Vagina (tissue), 2 donors: ENCODE measurements at places on chromosomes 3 and 15. TPM values are rescaled to one million over a fixed set of nuclear protein-coding genes. Genes with fewer than 3 reads are reported as not detected.

The PDZRN3 gene
- total RNA-seq = 75.9 TPM

The DAPK2 gene
- 50.3 TPM for total RNA-seq

The CCR9 gene
- total RNA-seq = not detected

GRCh38 chr3:48623851-48624547, 2.4 kb upstream of the TMEM89 start:
- H3K36me3 ChIP-seq = peaks cover 5% of the 10 kb centered on the region
- H3K4me1 ChIP-seq = no peaks in the 10 kb centered on the region
- DNase-seq = no peak
- H3K4me3 ChIP-seq = no peak overlapping the region
- H3K27me3 ChIP-seq = no peaks in the 10 kb centered on the region

DNA sequence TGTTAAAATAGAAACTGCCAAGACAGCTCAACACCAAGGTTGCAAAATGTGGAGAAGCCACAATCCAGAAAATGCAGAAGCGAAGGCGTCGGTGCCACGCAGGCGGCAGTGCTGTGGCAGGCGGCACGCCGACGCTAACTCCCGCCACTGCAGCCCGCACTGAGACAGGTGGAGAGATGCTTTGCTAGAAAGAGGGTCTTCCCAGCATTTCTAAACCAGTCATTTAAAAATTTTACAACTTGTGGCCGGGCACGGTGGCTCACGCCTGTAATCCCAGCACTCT, 23.2 kb downstream of the CYFIP1 start:
- no peak overlapping the region for H3K4me3 ChIP-seq
- no peaks in the 10 kb centered on the region for H3K36me3 ChIP-seq
- no peaks in the 10 kb centered on the region for H3K27me3 ChIP-seq
- no peak overlapping the region for H3K27ac ChIP-seq

- no peaks in the 10 kb centered on the region for H3K4me1 ChIP-seq
- H3K27ac ChIP-seq = no peak overlapping the region
- H3K4me3 ChIP-seq = no peak overlapping the region
- no peak for DNase-seq
- H3K36me3 ChIP-seq = no peaks in the 10 kb centered on the region
- H3K27me3 ChIP-seq = no peaks in the 10 kb centered on the region
Measured at GRCh38 chr15:71187078-71187477, 71.8 kb downstream of the THSD4 start.

The EAF2 gene
- 2.2 TPM for total RNA-seq

DNA sequence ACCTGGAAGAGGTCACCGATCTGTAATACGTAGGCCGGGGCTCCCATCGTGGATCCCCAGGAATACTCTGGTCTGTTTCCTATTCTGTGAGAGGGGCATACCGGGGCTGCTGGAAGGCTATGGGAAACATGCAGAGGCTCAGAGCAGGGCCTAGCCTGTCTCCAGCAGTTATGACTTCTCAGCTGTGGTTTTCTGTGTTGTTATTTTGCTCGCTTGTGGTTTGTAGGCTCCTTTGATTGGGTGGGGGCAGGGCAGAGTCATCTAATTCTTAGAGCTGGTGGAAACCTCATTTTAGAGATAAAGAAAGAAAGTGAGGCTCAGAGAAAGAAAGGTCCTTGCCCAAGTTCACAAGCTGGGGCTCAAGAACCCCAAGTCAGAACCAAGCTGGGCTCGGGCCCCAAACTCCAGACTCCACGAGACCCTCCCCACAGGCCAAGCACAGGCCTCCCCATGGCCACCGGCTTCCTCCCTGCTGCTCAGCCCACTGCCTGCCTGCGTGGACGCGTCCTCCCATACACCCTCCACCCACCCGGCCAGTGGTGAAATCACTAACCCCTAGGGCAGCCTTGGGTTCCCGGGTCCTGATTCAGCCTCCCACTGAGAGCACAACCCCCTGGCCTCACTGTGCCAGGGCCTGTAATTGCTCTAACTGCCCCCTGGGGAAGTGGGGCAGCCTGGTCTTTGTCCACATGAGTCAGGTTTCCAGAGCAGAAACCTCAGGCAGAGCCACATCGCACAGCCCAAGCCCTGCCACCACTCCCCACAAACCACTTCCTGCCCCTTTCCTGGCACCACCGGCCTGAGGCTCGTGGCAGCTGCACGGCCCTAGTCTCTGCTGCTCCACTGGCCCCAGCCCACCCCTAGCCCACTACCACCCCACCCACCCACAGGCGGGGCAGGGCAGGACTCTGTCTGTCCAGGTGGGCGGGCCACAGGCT, 270.8 kb downstream of the UACA start:
- peaks cover 31% of the 10 kb centered on the region for H3K4me1 ChIP-seq
- no peak for DNase-seq
- no peaks in the 10 kb centered on the region for H3K36me3 ChIP-seq

DNA sequence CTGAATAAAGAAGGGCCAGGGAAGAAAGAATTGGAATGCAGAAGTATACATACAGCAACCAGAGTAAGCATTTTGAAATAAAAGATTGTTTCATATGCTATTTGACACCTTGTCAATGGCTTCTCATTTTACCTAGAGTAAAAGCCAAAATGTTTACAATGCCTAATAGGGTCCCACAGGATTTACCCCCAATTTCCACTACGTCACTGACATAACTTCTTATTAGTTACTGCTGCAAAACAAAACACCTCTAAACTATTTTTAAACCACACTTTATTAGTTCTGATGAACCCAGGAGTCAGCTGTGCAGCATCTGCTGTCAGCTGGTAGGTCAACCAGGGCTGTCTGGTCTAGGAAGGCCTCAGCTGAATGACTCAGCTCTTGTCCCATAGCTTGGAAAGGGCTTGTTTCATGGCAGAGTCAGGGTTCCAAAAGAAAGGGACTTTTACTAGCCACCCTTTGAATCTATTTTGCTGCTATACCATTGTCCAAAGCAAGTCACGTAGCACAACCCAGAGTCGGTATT, 945.1 kb downstream of the EPHA3 start:
- peaks cover 15% of the 10 kb centered on the region for H3K4me1 ChIP-seq
- H3K27ac ChIP-seq = no peak overlapping the region
- no peak overlapping the region for H3K4me3 ChIP-seq
- DNase-seq = no peak
- no peaks in the 10 kb centered on the region for H3K27me3 ChIP-seq
- H3K36me3 ChIP-seq = no peaks in the 10 kb centered on the region
